ENCODE measurements at places on chromosomes 6 and 20. TPM values are rescaled to one million over a fixed set of nuclear protein-coding genes. Genes with fewer than 3 reads are reported as not detected.

DNA sequence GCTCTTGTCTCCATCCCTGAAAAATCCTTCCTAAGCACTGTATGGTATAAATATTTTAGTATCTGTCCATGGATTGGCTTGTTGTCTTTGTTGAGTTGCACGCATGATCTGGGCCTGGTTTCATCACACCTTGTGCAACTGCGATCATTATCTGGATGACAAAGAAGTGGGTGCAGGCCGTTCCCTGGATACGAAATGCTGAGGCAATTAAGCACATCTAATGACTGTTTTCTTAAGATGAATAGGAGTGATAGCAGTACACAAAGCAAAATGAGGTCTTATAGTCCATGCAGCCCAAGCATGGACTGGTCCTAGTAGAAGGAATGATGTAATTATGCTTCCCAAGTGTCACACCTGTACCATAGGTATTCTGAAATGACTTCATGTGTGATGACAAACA is 47.8 kb downstream of the SLC35D3 start:
- no peak for DNase-seq

DNA sequence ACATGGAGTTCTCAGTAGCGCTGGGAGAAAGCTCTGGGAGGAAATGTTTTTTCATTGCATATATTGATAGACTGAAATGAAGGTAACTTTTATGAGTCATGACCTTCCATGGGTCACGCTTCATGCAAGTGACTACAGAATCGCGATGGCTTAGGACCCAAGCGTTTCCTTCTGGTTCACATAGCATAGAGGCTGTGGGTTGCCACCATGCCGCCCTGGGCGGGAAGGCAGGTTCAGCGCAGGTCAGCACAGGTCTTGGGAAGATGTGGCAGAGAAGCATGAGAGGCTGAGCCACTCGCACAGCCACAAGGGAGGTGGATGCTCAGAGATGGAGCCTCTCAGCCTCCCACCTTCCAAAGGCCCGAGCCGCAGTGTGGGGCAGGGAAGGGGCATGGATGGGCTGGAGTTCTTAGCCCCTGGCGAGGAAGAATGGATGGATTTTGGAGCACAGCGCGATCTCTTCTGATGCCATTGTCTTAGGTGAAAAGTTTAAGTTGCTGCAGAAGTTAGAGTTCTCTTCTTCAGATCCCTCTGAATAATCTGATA is 219.5 kb downstream of the SMOC2 start:
- no peak for DNase-seq

DNA sequence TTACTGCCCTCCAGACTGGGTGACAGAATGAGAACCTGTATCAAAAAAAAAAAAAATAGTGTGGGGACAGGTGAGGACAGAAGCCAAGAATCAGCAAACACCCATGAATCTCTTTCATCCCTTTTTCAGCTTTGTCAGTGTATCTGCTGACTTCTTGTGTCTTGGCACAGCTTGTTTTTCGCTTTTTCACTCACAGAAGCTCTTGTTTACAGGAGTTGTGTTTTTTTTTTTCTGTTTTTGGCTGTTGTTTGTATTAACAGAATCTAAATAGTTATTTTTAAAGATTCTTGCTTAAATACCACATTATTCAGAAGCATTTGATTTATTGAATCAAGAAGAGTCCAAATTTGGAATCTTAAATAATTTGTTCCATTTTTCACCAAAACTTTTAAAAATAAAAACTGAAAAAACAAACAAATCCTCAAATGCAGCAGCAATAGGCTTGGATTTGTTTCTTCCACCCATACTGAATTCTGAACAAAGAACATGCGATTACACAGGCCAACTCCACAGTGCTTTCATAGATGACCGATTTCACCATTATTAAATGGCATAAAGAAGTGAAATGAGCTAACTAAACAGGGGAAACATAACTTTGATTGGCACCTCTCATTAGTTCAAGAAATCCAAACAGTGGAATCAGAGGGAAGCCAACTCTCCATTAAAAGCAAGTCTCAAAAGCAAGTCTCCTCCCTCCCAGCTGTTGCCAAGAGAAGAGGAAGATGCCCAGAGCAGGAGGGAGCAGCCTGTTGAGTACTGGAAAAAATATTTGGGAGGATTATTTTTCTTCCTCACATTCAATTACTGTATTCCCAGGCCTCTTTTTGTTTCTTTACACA is 27.2 kb upstream of the GPR63 start:
- DNase-seq = no peak

DNA sequence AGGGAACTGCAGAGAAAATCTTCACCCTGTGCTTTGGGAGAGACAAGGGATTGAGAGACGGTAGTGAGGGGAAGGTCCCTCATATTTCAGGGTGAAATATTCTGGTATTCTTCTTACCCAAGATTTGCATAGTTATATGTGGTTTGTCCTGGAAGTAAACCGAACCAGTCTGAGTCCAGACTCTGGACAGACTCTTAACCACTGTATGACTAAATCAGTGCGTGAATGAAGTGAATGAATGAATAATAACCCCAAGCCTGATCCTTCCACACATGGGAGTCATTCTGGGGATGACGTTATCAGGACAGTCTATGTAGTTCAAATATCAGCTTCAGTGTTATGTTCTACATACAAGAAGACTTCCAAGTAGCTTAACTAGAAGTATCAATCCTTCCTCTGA is 690.7 kb downstream of the KIF16B start:
- DNase-seq = no peak

DNA sequence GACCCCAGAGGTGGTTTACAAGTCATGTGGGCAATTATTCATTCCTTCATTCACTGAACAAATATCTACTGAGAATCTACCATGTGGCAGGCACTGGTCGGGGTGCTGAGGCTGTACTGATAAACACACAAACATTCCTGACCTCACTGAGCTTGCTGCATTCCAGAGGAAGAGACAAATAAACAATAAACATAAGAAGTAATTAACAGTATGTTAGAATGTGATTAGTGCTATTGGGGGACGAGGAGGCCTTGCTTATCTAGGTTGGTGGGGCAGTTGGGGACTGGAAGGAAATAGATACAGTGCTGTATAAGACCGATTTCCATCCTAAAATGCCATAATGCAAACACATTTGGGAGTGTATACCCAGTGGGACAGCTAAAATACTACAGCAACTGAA is 44.1 kb downstream of the MAK start:
- DNase-seq = no peak

GRCh38 chr6:21202521-21202920 is 391.0 kb upstream of the SOX4 start:
- no peak for DNase-seq

DNA sequence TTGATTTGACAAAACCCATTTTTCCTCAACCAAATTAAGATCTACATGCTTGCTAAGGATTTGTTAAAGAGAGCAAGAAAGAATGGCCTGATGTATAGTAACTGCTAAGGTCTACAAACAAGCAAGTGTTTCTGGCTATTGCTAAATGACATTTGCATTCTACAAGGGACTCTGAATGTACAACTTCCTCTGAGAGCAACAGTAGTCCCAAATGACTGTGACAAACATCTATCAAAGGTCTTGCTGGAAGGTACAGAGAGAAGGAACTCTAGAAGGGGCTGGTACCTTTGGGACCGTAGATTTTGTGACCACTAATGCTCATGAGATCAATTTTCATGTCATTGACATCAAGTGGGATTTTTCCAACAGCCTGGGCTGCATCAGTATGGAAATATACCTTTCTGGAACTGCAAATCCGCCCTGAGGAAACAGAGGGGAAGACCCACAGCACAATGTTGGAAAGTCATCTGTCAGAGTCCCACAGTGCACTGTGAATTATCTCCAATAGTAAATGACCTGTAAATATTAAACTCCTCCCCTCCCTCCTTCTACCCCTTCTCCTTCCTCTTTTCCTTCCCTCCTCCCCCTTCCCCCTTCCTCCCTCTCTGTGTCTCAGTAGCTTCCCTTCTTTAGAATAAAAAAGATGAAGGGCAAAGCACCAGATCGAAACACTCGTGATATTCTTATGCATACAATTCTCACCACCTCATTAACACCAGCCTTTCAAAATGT is 15.9 kb upstream of the CPNE1 start:
- DNase-seq = no peak

- no peak for DNase-seq
These were observed 61.1 kb upstream of the SNX9 start for GRCh38 chr6:157761926-157762325.

- no peak for DNase-seq
These were observed 268.0 kb upstream of the RNF217 start for GRCh38 chr6:124694139-124694705.

GRCh38 chr20:22569353-22569752 is 15.0 kb downstream of the FOXA2 start:
- no peak for DNase-seq

DNA sequence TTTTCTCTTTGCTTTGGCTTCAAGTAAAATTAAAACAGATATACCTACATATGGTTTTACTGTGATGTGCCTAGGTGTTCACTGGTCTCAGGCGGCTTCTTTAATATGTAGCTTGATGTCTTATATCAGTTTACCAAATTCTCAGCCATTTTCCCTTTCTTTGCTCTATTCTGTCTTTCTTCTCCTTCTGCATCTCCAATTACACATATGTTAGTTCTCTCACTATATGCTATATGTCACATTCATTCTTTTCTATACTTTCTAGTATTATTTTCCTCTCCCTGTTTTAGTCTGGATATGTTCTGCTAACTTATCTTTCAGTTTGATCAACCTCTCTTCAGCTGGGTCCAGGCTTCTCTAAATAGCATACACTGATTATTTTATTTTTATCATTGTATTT is 14.4 kb upstream of the WFDC8 start:
- DNase-seq = no peak

DNA sequence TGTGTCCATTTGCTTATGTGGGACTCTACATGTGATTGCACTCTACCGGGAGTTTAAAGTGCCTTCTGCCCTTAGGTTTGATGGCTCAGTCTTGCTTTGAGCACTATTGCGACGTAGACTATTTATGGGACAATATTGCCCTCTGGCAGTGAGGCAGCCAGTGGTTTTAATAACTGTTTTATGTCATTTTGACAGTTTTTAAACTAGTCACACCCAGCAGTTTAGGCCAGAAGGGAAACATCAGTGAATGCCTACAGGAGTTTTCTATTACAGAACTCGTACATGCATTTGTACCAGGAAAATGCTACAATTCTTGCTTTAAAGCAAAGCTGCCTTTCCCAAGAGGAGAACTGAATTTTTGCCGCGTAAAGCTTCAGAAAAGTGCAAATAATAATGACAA is 813.7 kb downstream of the KIF16B start:
- DNase-seq = no peak

DNA sequence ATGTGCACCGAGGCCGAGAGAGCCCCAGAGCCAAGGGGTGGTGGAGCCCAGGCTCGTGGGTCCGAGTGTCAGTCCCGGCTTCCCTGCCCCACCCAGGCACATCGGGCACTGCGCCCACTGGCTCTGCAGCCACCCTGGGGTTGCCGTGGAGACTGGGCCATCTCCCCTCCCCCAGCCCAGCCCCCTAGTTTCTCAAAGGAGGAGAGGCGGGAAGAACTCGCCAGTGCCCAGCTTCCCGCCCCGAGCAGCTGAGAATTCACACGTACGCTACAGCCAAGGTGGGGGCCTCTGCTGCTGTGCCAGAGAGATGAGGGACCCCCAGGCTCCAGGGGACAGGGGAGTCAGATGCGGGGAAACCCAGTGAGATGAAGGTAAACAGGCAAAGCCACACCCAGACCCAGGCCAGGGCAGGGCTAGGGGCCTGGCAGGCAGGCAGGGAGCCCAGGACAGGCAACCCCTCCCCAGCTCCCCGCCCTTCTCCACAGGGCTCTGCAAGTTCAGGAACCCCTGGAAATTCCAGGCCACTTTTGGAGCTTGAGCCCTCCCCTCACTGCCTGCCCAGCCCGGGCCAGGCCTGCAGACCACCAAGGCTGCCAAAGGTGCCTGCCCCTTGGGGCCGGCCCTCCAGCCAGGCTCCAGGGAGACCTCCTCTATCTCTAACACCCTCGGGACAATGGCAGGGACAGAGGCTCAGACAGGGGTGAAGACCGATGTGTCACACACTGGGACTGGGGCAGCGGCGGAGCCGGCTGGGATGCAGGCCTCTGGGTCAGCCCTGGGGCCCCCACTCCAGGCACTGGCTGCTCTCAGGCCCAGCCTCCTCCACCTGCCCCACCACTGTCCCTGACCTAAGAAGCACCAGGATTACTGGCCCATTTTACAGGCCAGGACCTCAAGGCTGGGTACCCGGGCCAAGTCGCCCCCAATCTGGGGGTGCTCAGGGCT is 6.0 kb downstream of the LAMA5 start:
- DNase-seq = peak; percentile 43

DNA sequence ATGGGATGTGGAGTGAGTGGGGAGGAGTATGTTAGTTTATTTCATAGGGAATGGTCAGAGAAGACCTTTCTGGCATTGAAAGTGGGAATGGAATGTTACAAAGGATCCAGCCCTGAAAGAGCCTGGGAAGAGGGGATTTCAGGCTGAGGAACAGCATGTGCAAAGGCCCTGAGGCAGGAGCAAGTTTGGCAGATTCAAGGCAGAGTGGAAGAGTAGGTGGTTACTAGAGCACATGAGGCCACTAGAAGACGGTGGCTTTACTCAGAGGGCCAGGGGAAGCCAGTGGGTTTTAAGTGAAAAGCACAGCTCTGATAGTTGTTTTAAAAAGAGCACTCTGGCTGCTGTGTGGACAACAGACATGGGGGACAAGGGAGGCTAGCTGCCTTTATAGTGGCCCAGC is 227.2 kb downstream of the ZMYND8 start:
- no peak for DNase-seq

DNA sequence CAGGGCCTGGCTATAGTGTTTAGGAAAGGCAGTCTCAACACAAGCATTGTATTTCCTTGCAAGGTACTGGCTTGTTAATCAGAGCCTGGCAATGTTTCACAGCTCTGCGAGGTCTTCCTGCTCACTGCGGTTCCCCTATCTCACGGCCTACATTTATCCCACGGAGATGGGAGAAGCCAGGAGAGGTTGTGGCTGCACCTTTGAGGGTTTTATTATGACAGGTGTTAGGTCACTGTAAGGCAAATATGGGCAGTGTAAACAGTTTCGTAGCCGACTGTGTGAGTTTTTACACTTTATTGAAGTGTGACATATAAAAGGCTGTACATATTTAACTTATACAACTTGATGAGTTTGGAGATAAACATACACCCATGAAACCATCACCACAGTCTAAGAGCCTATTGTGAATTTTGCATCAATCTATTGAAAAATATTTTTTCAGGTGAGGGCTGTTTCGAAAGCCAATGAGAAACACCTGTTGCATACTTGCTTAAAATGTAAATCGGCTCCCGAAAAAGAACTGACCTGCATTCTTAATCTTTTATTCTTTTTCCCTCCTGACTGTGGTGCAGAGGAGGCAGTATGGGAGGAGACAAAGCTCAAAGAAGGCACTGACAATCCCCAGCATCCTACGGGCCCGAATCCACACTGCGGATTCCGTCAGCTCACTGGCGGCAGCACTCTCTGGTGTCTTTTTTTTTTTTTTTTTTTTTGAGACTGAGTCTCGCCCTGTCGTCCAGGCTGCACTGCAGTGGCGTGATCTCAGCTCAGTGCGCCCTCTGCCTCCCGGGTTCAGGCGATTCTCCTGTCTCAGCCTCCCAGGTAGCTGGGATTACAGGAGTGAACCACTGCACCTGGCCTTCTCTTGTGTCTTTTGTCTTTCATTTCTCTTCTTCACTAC is 7.5 kb upstream of the RBM38 start:
- DNase-seq = no peak

Gene SRPK1
- total RNA-seq = 94.9 TPM

Gene RBPJL
- 0.85 TPM for total RNA-seq

Gene TMEM151B
- total RNA-seq = 5.6 TPM

Gene DSN1
- 26.9 TPM for total RNA-seq

Gene BAK1
- total RNA-seq = 40.9 TPM

Data from WTC11 (cell line).